ENCODE measurements at places on chromosomes 5 and 9.

GRCh38 chr9:113622600-113623400 lies 159.3 kb downstream of the RGS3 start:
- no peak for DNase-seq

DNA sequence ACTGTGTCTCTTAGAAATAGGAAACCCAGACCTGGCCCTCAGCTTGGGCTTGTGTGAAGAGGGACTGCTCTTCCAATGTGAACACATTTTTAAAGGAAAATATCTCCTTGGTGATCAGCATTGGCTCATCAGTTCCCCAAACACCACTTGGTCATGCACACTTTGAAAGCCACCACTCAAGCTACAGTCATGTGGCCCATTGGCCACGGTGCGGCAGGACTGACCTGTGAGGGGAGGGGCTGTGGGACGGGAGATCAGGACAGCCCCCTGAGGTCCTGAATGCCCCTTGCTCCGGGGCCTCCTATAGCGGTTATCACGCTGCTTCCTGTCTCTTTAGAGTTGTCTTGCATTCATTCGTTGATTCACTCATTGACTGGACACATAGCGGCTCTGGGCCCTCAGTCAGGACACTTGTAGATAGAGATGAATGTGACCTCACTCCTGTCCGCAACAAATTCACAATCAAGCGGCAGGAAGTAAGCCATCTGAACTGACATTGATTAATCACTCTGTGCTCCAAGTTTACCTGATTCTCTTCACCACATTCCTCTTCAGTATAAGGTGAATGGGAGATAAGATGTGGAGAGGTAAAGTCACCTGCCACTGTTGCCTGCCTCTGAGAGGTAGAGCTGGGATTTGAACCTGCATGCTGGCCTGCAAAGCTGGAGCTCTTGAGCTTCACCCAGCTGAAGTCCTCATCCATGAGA lies 73.1 kb downstream of the COL15A1 start:
- DNase-seq = no peak

DNA sequence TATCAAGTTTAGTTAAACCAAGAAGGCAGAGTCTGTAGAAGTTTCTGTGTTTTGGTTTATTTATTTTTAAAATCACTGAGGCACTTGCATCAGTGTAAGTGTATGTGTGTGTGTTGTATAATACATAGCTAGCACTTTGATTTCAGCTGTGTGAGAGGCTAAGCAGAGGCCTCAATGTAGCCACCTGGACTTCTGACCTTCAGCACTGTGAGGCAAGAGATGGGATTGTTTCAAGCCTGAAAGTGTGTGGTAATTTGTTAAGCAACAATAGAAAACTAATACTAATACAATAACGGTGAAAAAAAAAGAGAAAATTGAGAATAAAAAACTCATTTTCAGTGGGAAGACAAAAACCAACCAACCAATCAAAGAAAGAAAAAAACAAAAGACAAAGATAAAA lies 327.3 kb downstream of the CDH18 start:
- DNase-seq = no peak

DNA sequence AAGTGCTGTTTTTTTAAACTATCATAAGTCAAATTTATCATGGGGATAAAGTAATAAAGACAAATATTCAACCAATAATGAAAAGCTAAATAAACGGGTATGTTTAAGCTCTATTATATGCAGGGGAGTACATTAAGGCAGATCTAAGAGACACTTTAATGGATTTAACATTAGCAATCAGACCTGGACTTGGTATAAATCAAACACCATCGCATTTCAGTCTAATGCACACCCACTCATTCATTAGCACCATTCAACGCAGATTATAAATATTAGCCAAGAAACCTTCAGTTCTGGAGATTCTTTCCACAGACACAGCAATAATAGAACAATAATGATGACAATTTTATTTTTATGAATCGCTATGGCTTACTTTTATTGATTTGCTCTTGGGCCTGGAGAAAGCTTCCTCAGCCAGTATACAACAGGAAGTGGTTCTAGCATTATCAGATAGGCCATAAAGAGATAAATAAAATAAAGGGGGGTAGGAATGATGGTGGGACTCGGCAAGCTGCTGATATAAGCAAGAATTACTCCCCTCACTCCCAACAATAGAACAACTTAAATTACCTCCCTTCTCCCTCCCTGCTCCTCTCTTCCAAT lies 172.2 kb downstream of the PSAT1 start:
- no peak for DNase-seq

DNA sequence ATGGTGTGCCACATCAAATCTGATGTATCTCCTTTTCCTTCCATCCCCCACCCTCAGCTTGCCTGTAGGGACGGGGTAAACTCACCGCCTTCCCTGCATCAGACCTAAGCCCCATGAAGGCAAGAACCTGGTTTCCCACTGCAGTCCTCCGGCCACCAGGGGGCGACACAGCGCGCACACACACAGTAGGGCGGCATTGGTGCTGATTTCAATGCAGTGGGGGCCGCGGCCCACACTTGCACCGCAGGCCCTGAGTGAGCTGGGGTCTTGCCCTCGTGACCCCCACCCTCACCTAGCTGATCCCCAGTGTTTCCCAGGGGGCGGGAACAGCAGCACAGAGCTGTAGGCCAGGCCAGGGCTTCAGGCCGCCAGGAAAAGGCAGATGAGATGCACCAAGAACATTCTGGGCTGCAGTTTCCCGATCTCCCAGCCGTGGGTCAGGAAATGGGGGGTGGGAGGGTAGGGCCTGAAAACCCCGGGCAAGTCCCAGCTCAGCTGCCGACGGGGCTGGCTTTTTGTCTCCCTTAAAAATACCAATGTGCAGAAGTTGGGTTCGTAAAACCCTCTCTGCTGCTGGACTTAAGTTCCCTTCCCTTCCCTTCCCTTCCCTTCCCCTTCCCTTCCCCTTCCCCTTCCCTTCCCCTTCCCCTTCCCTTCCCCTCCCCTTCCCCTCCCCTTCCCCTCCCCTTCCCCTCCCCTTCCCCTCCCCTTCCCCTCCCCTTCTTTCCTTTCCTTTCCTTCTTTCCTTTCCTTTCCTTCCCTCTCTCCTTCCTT lies 19.5 kb downstream of the FAM163B start:
- no peak for DNase-seq

DNA sequence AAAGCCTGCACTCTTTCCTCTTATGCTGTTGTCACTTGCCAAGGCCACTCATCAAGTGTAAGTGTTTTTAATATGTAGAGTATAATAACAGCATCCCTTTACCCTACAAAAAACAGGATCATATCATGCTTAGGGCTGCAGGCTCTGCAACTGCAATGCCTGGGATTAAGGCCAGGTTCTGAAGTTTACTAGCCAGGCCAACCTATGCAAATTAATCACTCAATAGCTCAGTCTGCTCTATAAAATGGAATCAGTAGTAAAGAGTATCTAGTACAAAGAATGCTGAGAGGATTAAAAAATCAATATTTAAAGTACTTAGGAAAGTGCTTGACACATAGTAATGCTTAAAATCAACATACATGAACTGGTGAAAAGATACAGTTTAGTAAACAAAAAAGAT lies 253.3 kb downstream of the EDIL3 start:
- no peak for DNase-seq

GRCh38 chr5:16531063-16531648 lies 65.6 kb upstream of the ZNF622 start:
- DNase-seq = no peak

- no peak for DNase-seq
These were observed 8.4 kb upstream of the TNC start for GRCh38 chr9:115126404-115126803.

DNA sequence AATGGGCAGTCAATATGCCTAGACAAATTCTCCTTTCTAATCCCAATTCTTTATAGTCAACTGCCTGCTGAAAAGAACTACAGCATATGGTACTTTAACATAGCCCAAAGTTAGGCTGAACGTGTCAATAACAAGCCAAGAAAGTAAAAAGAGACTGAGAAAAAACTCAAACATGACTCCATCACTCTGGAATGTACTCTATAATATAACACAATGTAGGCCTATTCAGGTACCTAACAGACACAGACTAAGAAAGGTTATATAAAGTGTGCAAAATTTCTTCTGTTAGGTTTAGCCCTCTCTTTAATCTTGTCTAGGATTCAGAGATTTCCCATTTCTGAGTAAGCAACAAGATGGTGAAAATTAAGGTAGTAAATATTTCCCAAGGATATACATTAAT lies 209.7 kb upstream of the PRR16 start:
- DNase-seq = no peak

DNA sequence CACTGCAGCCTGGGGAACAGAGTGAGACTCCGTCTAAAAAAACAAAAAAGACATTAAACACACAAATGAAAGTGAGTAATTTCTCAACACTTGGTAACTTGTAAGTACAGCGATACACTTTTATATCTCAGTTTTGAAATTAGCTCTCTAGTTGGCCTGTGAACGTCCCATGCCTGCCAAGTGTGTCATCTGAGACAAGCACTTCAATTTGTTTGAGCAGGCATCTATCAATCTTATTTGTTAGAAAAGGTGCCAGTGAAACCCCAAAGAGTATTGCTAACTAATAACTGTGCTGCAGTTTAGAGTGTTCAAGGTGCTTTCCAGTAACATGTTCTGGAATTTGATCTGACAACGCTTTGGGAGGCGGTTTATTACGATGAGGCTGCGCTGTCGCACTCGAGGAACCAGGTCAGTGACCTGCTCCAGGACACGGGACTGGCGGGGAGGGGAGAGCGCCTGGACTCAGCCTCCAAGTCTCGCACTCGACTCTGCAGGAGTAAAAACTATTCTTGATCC lies 1.1 kb upstream of the SPIN1 start:
- DNase-seq = no peak

DNA sequence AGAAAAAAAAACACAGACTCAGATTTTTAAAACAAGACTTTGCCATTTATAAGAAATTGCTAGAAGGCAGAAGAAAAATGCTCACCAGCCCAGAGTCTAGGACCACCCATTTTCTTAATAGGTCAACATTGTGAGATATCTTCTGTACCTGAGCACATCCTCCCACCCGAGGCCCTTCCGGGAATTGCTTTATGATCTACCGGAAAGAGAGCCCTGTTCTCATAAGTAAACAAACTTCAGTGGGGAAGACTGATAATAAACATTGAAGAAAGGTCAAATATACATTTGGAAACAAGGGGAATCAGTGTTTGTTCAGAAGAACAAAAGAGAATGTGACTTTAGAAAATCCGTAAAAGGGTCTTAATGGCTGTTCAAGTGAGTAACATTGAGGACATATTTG lies 44.4 kb downstream of the PRKACG start:
- DNase-seq = no peak

DNA sequence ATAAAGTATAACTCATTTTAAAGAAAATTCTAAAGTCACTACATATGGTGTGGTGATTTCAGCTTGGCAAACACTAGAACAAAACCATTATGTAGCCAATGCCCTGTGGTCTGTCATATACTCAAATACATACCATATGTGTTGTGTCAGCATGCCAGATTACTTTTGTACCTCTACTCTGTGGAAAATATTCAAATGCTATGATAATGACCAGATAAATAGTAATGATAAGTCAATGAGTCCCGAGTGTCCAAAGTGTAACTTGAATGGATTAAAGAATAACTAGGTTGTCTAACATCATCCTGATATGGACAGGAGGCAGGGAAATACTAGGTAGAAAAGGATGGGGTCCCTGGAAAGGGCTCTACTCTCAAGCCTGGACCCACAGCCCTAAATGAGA lies 58.0 kb upstream of the IL6ST start:
- DNase-seq = no peak

GRCh38 chr5:143769026-143769786 lies 42.8 kb upstream of the HMHB1 start:
- no peak for DNase-seq

DNA sequence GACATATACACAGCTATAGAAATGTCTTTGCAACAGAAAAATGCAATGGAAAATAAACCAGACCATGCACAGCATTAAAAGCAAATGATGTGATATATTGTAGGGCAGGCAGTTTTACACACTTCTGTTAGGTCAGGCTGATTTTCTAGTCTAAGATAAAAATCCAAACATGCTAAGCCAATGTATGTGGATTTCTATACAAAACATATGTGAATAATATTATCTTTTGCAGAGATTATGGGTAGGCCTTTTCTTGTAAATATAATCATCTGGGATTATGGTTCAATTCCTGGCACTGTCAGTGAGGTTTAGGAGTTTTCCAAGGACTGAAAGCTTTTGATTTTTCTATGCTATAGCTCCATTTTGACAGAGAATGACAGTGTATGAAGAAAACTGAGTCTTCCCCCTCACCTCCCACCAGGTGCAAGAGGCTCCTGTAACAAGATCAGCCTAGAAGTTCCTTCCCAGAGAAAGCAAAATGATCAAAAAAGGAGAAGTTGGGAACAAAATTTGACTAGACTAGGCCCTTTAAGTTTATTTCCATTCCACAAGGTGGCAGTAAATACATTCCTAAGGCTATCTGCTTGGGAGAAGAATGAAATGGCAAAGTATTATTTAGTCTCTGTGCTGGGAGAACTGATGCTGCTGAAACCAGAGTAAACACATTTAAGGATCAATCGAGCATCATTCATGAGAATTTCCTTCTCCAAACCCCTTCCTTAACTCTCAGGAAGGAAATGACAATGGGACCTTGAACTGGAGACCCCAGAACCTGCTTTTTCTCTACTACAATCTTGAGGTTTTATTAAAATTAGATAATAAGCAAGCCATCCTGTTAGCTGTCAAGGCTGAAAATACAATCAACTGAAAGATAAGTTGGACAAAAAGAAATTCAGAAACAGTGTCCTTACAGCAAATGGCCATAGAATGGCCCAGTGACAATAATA lies 133.0 kb upstream of the TUT7 start:
- no peak for DNase-seq

DNA sequence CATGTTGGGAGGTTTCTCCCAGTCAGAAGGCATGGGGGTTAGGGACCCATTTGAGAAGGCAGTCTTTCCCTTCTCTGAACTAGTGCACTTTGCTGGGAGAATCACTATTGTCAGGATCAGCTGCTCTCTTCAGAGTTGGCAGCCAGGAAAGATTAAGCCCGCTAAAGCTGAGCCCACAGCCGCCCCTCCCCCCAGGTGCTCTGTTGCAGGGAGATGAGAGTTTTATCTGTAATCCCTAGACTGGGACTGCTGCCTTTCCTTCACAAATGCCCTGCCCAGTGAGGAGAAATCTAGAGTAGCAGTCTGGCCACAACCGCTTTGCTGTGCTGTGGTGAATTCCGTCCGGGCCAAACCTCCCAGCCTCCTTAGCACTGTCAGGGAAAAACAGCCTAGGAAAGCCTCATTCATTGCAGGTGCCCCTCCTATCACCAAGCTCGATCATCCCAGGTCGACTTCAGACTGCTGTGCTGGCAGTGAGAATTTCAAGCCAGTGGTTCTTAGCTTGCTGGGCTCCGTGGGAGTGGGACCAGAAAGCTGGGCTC lies 69.8 kb downstream of the CNTLN start:
- DNase-seq = no peak

Data from omental fat pad (tissue), 4 donors.